ENCODE measurements at places on chromosomes 7 and 10. TPM values are rescaled to one million over a fixed set of nuclear protein-coding genes. Genes with fewer than 3 reads are reported as not detected.

GRCh38 chr10:79188154-79188965, 119.6 kb downstream of the ZMIZ1 start:
- H3K4me1 ChIP-seq, result peaks cover 42% of the 10 kb centered on the region
- peaks cover 7% of the 10 kb centered on the region for H3K36me3 ChIP-seq
- no peak for DNase-seq
- no peak overlapping the region for H3K27ac ChIP-seq

The TMEM176B gene
- 25.2 TPM for total RNA-seq

DNA sequence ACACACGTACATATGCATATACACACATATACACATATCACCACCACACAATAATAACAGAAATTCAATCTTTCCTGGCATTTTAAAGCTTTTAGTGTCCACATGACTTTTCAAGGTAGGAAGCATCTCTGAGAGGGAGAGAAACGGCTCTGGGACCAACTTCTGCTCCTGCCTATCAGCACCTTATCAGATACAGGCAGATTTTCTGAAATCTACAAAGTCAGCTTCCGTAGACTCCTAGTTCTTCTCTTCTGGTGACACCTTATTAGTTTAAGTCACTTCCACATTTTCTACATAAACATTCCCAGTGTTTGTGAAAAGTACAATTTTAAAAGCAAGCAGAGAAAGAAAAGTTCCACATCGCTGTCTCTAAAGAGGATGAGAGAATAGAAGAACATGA, 74.5 kb downstream of the ZNF22 start:
- peaks cover 23% of the 10 kb centered on the region for H3K4me1 ChIP-seq
- no peaks in the 10 kb centered on the region for H3K27me3 ChIP-seq
- no peaks in the 10 kb centered on the region for H3K36me3 ChIP-seq

DNA sequence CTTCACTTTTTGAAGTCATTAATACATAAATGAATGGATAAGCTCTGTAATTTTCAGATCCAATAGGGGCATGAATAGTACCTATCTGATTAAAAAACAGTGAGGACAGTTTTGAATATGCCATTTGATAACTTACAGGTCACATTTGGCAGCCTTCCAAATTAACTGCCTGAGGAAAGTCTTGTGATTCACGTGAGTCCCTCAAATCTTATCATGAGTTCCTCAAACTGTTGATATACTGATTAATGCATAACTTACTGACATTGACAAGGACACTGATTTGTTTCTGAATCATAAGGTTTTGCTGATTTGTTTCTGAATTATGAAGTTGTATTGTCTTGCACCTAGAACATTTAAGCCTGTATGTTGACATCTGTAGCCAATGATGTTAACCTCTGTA, 55.1 kb downstream of the ANKMY2 start:
- H3K36me3 ChIP-seq, result no peaks in the 10 kb centered on the region
- DNase-seq, result no peak
- no peak overlapping the region for H3K4me3 ChIP-seq

GRCh38 chr7:66894463-66895080, 26.5 kb upstream of the TMEM248 start:
- no peaks in the 10 kb centered on the region for H3K27me3 ChIP-seq
- H3K4me3 ChIP-seq, result no peak overlapping the region
- peaks cover 3% of the 10 kb centered on the region for H3K36me3 ChIP-seq
- H3K27ac ChIP-seq, result no peak overlapping the region
- no peaks in the 10 kb centered on the region for H3K4me1 ChIP-seq

The UFSP1 gene
- total RNA-seq, result 4.1 TPM

- peaks cover 11% of the 10 kb centered on the region for H3K4me1 ChIP-seq
- H3K27me3 ChIP-seq, result no peaks in the 10 kb centered on the region
- no peak for DNase-seq
- H3K27ac ChIP-seq, result no peak overlapping the region
Measured at GRCh38 chr7:81487516-81487915, 282.3 kb downstream of the HGF start.

DNA sequence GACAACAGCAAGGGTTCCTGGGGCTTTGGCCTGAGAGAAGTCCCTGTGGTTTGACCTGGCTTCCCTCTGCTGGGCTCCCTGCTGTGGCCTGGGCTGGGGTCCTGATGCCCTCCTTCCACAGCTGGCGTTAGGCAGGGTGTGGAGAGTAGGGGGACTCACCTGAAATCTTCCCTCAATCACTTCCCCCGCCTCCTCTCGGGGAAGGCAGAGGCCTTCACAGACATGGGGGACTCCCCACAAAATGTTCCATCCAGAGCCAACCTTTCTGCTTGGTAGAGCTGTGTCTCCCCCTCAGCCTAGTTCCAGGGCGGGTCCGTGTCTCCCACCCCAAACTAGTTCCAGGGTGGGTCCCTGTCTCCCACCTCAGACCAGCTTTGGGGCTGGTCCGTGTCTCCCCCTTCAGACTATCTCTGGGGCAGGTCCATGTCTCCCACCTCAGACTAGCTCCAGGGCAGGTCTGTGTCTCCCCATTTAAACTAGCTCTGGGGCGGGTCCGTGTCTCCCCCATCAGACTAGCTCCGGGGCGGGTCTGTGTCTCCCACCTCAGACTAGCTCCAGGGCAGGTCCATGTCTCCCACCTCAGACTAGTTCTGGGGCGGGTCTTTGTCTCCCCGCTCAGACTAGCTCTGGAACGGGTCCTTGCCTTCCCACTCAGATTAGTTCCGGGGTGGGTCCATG, 2.2 kb downstream of the PVRIG start:
- H3K4me1 ChIP-seq, result no peaks in the 10 kb centered on the region
- no peak overlapping the region for H3K27ac ChIP-seq
- no peak for DNase-seq
- H3K36me3 ChIP-seq, result no peaks in the 10 kb centered on the region
- H3K4me3 ChIP-seq, result no peak overlapping the region

GRCh38 chr10:8407501-8408021, 353.1 kb downstream of the GATA3 start:
- no peak for DNase-seq
- H3K4me1 ChIP-seq, result no peaks in the 10 kb centered on the region
- no peak overlapping the region for H3K4me3 ChIP-seq
- H3K36me3 ChIP-seq, result no peaks in the 10 kb centered on the region

DNA sequence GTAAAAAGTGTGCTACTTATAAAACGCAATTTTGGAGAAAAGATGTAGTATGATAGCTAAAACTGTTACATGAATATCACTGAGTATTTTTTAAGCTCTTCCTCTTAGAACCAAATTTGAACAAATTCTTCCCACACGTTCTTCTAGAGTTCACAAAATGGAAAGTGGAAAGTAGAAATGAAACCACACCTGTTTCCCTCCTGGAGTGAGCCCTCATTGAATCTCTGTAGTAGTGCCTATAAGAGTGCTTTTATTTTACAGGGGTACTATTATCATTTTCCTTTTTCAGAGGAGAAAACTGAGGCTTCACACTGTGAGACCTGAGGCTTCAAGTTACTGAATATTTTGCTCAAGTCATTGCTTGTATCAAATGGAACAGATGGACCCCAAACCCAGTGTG, 393.0 kb downstream of the NRG3 start:
- no peak overlapping the region for H3K27ac ChIP-seq
- no peaks in the 10 kb centered on the region for H3K36me3 ChIP-seq
- H3K27me3 ChIP-seq, result no peaks in the 10 kb centered on the region
- no peak overlapping the region for H3K4me3 ChIP-seq
- DNase-seq, result no peak

The SMO gene
- 16.4 TPM for total RNA-seq

DNA sequence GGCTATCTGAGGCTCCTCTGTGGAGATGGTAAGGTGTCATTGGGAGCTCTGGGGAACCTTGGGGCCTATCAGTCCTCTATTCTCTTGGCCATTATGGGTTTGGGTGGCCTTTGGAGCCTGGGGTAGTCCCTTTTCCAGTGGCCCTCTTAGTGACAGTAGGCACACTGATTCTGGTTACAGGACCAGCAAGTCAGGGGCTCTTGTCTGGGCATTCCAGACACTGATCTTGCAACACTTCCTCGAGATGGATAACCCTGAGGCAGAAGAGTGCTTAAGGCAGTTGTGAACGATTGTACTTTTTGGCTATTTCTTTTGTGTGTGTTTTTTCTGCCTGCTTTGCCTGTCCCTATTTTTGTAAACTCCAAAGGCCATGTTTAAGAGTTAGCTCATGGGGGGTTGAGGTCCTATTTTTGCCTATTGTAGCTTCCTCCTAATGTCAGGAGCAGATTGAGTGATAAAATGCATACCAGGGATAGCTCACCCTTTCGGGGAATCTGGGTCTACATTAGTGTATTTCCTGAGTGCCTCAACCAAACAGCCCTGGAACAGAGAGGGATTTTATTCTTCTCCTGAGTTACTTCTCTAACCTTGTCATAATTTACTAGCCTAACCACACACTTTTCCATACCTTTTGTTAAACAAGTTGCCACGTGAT, 61.2 kb downstream of the PRKAR2B start:
- H3K4me3 ChIP-seq, result no peak overlapping the region
- no peaks in the 10 kb centered on the region for H3K36me3 ChIP-seq
- H3K27me3 ChIP-seq, result no peaks in the 10 kb centered on the region
- no peaks in the 10 kb centered on the region for H3K4me1 ChIP-seq
- no peak overlapping the region for H3K27ac ChIP-seq
- no peak for DNase-seq

DNA sequence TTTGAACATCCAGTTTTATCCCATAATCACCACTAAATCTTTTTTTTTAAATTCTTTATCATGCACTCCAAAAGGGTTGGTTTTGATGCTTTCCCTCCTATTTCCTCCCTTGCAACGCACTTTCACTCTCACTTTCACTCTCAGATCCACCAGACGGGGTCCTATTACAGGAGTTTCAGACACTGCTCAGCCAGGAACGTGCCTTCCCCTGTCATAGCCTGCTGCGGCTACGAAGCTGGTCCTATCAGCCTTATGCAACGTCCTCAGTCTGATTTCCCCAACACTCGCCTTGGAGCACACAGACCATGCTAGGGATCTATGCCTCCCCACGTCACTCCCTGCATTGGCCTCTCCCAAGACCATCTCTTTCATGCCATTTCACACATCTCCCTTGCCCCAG, 23.4 kb downstream of the ZPBP start:
- DNase-seq, result no peak
- no peaks in the 10 kb centered on the region for H3K27me3 ChIP-seq

DNA sequence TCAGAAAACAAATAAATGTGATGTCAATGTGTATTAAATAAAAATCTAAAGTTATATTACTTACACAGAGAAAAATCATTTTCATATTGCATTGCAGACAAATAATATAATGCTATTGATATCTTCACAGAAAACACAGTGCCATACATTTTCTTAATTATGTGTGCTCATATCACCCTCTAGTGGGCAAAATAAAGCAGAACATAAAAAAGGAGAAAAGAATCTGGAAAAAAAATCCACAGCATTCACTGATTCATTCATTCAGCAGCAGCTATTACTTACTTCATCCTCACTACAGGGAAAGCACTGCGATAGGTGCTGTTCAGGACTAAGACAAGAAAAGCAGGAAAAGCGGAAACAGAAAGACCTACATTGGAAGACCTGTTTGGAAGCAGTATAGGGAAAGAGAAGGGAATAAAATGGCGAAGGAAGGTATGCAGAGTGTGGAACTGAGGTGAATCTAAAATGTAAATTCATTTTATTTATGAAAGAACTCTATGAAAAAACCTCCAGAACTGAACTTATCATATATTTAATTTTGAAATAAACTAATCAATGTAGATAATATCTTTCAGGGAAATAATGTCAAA, 73.2 kb downstream of the POT1 start:
- H3K4me3 ChIP-seq, result no peak overlapping the region
- no peaks in the 10 kb centered on the region for H3K36me3 ChIP-seq
- no peaks in the 10 kb centered on the region for H3K4me1 ChIP-seq
- DNase-seq, result no peak

- H3K27me3 ChIP-seq, result no peaks in the 10 kb centered on the region
- H3K4me1 ChIP-seq, result peaks cover 24% of the 10 kb centered on the region
- no peaks in the 10 kb centered on the region for H3K36me3 ChIP-seq
- no peak for DNase-seq
- no peak overlapping the region for H3K27ac ChIP-seq
Measured at GRCh38 chr10:3455385-3456334, 283.1 kb upstream of the PITRM1 start.

The HTRA1 gene
- 473 TPM for total RNA-seq

- peaks cover 20% of the 10 kb centered on the region for H3K36me3 ChIP-seq
- peaks cover 8% of the 10 kb centered on the region for H3K4me1 ChIP-seq
- no peak overlapping the region for H3K4me3 ChIP-seq
- no peak overlapping the region for H3K27ac ChIP-seq
- no peak for DNase-seq
Measured at GRCh38 chr10:119031496-119032059, 2.1 kb downstream of the NANOS1 start.

GRCh38 chr10:10067644-10068043, 950.0 kb upstream of the CELF2 start:
- no peaks in the 10 kb centered on the region for H3K4me1 ChIP-seq
- no peaks in the 10 kb centered on the region for H3K36me3 ChIP-seq
- H3K4me3 ChIP-seq, result no peak overlapping the region
- H3K27ac ChIP-seq, result no peak overlapping the region
- no peak for DNase-seq

DNA sequence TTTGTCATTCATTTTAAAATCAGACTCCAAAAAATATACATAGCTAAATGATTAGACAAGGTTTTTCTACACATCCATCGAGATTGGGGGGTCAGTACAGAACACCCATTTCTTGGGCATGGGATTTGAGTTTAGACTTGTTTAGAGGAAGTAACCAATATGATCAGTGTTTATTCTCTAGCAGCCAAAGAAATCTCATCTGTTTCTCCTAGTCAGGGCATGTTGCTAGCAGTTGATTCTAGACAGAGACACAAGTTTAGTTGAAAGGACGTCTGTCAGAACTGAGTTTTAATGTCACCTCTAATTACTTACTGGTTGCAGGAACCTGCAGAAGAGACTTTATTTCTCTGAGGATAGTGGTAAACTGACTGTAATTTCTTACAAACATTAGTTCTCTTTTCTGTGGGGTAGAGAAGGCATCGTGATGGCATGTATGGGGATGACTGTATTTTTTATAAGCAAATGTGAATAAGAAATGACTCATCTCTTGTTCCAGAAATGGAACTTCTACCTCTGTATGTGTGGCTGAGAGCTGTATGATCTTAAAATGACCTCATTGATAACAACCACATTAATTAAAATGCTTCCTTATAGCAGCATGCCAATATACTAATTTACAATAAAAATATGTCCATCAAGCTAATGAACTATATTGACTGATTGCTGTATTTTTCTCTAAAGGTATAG, 30.6 kb upstream of the RHOBTB1 start:
- H3K27ac ChIP-seq, result no peak overlapping the region
- H3K4me1 ChIP-seq, result no peaks in the 10 kb centered on the region
- no peaks in the 10 kb centered on the region for H3K36me3 ChIP-seq
- H3K27me3 ChIP-seq, result no peaks in the 10 kb centered on the region
- no peak for DNase-seq

The FAM241B gene
- total RNA-seq, result 7.8 TPM

The TCF7L2 gene
- total RNA-seq, result 50.5 TPM

DNA sequence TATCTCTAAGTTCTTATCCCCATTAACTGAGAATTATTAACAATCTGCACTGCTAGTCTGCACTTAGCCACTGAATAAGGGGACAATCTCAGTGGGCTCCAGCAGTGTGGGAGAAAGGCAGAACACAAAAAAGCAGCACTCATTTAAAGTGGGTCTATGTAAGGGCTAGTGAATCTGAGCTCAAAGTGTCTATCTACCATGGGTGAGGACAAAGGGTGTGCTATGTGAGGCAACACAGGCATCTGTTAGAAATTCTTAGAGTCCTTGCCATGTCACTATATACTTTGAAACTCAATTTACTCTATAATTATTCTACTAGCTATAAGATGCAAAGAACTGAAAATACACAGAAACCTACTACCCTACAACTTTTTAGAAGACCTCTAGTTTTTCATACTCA, 135.8 kb upstream of the TMEM168 start:
- no peaks in the 10 kb centered on the region for H3K27me3 ChIP-seq
- DNase-seq, result no peak
- H3K4me3 ChIP-seq, result no peak overlapping the region
- H3K4me1 ChIP-seq, result peaks cover 2% of the 10 kb centered on the region

The SEPHS1 gene
- 68.6 TPM for total RNA-seq

Measured in thoracic aorta (tissue), 2 donors.